Right cardiac atrium (tissue), 5 donors: ENCODE measurements at places on chromosomes 3 and 15.

GRCh38 chr3:172573422-172573821 is 50.2 kb upstream of the TNFSF10 start:
- DNase-seq = no peak

DNA sequence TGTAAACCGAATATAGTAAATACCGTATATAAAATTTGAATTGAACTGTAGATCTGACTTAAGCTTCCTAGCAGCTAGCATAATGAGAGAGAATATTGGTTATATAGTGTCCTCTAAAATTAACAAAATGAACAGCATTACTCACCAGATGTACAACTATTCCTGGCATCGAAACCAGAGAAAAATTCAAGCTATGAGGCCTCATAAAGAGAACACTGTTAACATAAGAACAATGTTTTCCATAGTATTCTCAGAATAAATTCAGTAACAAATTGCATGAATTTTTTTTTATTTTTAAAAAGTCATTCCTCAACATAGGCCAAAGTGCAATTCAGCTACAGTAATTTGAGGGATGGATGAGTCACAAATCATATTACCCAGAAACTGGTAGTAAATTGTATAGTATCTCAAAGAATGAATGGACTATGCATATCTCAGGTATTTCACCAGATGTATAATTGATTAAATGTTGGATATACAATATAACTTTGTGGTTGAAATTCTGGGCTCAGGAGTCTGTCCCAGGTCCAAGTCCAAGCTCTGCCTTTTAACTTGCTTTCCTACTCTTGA is 5.0 kb downstream of the TMEM207 start:
- DNase-seq = no peak

DNA sequence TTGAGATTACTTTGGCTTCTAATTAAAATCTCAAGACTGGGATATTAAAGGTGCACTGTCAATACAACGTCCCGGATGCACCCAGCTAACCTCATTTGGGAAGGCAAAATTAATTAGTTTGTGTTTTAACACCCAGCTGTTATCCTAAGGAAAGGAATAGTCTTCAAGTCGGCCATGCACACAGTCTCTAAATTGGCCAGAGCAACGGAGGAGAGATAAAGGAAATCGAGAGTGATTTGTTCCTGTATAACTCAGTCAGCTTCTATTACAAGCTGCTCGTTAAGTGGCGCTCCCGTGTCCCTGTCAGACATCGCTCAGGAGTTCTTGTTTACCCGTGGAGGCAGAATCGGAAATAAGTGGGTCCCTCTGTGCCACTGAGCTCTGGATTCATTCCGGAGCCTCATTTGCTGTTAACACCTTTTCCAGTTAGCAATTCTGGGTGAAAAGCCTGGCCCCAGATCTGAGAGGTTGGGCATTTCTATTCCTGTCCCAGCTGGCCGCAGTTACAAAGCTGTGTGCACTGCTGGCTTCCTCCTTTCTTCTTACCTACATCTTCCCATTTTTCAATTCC is 63.9 kb downstream of the ST8SIA2 start:
- no peak for DNase-seq

DNA sequence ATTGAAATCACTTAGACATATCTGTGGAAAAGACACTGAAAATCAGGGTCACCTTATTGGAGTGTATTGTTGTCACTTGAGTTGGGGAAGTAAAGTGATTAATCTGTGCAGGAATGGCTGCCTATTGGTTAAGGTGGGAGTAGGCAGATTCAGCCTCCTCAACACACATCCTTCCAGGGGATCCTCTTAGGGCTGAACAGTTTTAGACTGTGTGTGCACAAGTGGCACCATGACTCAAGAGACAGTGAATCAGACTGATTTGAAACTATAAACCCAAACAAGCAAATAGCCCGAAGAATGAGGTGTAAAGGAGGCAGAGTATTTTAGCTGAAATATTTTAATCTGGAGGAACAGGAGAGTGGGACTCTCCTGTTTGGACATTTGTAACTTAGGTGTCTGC is 4.9 kb downstream of the ABHD17C start:
- DNase-seq = no peak

DNA sequence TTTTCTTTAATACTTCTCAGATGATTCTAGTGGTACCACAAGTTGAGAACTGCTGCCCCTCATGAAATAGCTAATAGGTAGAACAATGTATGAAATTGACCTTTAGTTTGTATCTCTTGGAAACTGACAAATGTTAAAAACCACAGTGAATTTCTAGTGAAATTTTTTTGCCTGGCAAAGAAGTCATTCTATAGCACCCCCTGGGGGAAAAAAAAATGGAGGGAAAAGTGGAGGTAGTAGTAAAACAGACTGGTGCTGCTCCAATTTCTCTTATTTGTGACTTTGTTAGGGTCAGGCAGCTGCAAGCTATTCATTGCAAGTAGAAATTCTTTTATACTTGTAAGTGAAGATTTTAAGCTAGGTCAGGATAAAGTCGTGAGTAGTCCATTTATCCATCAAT is 605.0 kb downstream of the NLGN1 start:
- DNase-seq = no peak
